ENCODE measurements at places on chromosomes 16 and 17.

DNA sequence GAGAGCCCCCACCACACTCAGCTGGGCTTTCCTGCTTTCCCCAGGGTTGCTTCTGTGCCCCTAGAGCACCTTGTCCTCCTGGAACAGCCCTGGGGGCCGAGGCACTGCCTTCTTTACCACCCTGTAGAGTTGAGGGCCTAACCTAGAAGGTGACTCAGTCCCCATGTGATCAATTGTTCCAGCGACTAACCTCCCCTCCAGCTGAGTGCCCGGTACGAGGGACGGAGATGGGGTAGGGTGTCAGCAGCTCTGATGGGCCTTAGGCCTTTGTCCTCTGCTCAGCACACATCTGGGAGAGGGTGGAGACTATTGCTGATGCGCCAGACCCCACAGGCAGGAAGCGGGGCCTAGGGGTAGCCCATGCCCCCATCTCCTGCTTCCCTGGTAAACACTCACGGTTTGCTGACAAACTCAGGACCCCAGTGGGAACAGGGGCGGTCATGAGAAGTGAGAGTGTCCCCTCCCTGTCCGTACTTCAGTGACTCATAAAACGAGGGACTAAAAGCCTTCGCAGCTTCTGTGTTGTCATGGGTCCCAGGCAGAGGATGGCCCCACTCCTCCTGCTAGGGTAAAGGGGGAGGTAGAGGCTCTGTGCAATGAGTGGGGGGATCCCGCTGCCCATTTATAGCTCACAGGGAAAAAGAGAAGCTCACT is 33.1 kb downstream of the NECAB2 start:
- no peak for DNase-seq

DNA sequence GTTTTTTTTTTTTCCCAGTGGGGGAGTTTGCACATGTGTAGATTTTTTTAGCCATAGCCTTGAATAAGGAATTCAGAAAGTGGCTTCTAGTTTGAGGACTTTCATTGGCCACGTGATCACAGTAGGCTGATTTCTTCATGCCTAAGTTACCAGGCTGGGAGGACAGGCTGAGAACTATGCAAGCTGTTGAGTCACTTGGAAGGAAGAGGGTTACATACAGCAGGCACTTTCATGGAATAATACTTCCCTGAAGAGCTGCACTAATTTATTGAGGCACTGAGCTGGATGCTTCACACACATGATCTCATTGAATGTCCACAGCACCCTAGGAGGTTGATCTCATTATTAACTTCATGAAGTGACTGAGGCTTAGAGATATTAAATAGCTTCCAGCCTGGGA is 22.8 kb downstream of the PRKCB start:
- peak; percentile 37 for DNase-seq

DNA sequence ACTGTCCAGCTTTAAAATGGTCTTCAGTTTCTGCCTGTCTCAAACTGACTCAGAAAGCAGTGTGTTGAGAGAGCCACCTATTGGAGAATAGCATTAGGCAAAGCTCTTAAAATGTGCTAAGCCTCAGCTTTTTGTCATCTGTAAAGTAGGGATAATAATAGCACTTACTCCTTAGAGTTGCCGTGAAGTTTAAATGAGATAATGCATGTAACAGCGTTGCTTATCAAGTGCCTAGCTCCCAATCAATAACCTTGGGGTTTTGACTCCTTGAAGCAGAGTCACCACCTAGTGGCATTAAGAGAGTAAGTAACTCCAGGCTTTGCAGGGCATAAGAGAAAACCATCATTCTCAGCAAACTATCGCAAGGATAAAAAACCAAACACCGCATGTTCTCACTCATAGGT is 163.3 kb downstream of the HS3ST2 start:
- DNase-seq, result peak; percentile 1

DNA sequence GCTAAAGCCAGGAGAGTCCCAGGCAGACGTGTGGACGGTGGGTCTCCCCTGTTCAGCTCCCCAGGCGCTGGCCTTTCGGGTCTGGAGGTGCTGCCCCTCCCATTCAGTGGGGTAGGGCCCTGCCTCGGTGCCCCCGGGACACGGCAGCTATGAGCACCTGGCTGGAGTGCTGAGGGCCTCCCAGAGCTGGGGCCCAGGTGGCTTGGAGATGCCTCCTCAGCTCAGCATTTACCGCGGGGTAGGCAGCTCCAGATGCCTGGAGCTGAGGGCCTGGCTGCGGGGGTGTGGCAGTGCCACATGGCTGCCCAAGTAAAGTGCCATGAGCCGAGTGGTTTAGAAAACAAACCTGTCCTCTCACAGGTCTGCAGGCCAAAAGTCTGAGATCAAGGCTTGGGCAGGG is 19.5 kb downstream of the SOX8 start:
- no peak for DNase-seq

DNA sequence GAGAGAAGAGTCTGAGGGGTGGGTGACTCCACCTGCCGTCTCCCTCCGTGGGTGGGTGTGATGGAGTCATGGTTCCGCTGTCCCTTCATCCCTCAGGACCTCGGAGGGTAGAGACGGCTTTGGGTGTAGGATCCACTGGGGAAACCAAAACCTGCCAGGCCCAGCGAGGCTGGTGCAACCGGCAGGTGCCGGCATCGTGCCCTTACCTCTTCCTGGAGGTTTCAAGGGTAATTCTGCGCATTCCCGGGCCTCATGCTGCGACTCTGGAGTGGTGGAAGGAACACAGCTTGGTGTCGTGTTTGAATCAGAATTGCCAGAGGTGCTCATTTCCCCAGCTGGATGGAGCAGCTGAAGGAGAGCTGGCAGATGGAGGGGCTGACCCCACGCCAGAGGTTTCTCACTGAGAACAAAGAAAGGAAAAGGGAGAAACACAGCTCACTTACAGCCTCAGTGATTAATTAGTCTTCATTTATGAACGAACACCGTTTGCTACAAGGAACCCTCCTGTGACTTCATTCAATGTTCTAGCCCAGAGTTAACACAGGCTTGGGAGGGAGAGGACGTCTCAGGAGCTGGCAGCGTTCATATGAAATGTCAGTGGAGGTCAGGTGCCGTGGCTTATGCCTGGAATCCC is 16.3 kb upstream of the ATP2A3 start:
- DNase-seq, result no peak

- no peak for DNase-seq
Measured at GRCh38 chr16:47732122-47732521, 271.0 kb downstream of the PHKB start.

- DNase-seq, result no peak
Measured at GRCh38 chr16:25210758-25211157, 6.0 kb upstream of the AQP8 start.

GRCh38 chr17:41538565-41538991 is 10.5 kb upstream of the KRT19 start:
- peak; percentile 74 for DNase-seq

- DNase-seq, result peak; percentile 47
Measured at GRCh38 chr17:78899361-78900260, 3.4 kb downstream of the CEP295NL start.

GRCh38 chr16:49014277-49015224 is 267.1 kb downstream of the CBLN1 start:
- no peak for DNase-seq

- no peak for DNase-seq
Measured at GRCh38 chr16:87930456-87930855, 5.9 kb downstream of the CA5A start.

- DNase-seq, result peak; percentile 86
Measured at GRCh38 chr17:60577147-60577915, 22.7 kb upstream of the PPM1D start.

DNA sequence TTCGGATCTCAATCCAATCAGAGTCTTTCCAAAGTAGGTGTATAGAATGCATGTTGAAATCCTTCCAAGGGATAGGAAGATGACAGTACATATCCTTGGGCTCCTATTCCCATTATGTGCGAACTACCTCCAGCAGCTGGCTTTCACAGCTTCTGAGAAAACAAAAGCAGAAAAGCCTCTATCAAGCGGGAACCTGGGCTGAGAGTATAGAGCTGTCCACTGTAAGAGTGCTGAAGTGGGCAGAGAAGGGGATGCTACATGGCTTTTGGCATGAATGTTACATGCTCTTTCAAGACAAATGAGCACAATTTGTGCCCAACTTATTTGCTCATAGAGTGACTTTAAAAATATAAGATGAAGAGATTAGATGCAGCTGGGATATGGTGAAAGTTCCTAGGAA is 993.5 kb downstream of the CDH8 start:
- DNase-seq, result peak; percentile 7

DNA sequence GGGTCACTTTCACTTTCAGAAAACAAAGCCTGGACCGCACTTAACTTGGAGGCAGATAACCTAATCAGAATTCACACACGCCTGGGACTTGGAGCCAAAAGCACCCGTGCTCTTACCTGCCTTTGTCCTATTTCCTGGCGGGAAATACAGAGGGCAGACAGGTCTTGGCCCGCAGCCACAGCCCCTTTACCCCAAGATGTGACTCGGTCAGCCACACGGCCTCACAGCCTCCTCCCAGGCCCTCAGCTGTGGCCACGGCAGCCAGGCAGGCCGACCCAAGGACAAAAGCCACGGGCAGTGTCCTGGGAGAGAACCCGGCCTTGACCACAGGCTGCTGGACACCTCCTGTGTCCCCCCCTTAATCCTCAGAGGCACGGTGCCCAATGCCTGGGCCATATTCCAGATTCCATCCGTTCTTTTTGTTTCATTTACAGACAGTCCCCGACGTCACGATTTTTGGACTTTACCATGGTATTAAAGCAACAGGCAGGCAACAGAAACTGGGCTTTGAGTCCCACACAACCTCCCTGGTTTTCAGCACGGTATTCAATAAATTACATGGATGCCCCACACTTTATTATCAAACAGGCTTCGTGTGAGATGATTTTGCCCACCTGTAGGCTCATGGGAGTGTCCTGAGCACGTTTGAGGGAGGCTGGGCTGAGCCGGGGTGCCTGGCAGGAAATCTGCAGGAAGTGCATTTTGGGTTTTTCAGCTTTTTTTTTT is 30.1 kb upstream of the GAA start:
- DNase-seq, result peak; percentile 35

GRCh38 chr16:3836641-3837040 is 43.9 kb downstream of the CREBBP start:
- no peak for DNase-seq

- DNase-seq, result no peak
Measured at GRCh38 chr17:52636443-52636842, 477.9 kb upstream of the CA10 start.

DNA sequence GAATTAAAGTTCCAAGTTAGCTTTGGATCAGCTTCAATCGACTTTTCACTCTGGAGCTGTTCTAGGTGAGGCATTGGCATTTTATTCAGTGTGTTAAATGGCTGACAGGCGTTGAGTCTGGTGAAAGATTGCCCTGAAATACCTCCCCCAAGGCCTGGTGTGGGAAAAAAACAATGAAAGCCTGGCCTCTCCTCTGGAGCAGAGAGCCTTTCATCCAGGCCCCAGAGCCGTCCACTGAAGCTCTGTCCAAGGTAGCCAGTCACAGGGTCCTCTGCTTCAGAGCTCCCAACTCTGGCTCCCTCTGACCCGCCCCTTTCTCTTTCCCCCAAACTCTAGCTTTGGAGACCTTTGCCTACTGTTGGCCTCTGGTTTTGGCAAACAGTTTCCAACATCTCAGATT is 123.6 kb upstream of the CRHR1 start:
- no peak for DNase-seq

- peak; percentile 62 for DNase-seq
Measured at GRCh38 chr17:73030501-73030921, 62.0 kb downstream of the SLC39A11 start.

DNA sequence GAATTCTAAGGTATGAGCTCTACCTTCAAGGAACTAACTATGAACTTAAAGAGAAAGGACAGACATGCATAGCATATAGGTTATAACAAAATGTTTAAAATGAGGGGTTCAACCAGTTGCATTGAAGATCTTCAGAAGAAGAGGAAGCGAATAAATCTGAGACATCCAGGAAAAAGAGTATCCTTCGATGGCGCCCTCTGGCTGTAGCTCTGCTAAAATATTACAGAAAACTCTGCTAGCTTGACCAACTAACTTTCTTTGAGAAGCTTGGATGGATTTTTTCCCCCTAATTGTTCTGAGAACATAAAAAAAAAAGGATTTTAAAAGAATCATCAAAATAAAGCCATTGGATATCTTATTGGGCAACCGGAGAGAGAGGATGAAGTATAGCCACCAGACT is 659.9 kb upstream of the SOX9 start:
- DNase-seq, result no peak

DNA sequence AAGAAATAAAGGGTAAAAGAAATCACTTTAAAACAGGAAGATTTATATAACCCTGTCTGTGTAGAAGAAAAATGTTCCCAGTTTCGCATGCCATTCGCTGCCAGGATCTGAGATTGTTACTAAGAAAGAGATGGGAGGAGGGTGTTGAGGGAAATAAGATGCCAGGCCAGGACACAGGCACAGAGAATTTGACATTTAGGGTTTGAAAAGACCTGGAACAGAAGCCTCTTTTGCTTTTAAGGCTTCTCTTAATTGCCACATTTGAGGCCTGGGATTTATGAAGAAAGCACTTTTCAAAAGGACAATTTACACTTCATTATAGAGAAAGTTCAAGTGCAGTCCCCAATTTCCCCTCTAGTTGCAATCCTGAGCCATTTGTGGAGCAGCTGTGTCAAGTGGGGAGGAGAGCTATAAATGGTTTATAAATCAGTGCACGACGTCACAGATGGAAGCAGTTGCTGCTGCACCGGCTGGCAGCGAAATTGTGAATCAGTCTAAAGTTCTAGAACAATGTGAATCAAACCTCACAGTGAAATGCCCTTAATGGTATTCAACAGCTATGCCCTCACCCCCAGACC is 26.5 kb upstream of the C16orf87 start:
- peak; percentile 36 for DNase-seq

DNA sequence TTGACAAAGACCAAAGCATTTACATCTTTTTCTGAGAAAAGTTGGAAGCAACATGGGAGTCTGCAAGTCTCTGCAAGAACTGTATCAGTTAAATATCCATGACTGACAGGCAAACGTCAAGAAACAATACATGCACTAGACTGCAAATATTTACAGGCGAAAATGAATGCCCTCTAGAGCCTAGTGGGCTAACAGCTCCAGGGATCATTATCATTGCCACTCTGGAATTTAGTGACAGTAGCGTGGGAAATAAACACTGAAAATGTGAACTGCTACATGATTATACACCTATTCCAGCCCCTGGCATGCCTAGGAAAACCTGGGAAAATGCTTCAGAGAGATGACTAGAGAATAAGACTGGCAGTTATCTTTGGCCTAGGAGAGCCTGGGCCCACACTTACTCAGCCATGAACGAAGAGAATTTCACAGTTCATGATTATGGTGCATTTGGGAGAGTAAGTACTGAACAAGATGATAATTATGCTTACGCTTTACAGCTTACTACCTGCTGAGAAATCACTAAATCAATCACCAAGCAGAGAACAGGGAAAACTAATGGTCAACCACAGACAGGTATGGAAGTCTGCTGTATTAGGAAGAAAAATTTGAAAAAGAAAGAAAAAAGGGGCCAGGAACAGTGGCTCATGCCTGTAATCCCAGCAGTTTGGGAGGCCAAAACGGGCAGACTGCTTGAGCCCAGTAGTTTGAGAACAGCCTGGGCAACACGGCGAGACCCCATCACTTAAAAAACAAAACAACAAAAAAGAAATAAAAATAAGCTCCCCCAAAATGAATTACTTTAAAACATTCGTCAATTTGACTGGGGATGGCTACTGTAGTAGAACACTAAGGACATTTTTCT is 66.6 kb upstream of the CLEC18B start:
- no peak for DNase-seq

All from umbilical cord (tissue), 2 donors.